ENCODE measurements at places on chromosomes 7 and 10.
A peak's percentile ranks its signal among the peaks of the same experiment; 100 is the strongest.

DNA sequence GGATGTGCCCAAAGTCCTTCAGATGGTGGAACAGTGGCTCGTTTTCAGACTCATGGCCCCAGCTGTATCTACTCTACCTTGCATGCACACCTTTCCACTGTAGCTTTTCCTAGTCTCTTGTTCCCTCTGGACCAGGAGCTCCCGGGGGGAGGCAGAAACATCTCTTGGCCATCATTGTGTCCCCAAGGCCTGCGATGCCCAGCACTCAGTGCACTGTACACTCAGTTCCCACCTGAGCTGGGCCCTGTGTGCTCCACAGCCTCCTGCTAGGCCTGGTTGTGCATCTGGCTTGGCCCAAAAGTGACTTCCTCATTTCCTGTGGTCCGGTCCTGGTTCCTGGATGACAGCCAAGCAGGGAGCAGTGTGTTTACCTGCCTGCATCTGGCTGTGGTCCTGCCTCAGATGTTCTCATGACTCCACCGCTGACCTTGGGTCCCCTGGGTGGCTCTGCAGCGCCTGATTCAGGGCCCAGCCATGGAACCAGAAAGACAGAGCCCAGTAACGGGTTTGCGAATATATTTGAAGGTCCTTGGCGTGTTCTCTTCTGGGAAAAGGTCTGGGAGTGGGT is 9.9 kb upstream of the DOCK1 start:
- DNase-seq, result no peak

DNA sequence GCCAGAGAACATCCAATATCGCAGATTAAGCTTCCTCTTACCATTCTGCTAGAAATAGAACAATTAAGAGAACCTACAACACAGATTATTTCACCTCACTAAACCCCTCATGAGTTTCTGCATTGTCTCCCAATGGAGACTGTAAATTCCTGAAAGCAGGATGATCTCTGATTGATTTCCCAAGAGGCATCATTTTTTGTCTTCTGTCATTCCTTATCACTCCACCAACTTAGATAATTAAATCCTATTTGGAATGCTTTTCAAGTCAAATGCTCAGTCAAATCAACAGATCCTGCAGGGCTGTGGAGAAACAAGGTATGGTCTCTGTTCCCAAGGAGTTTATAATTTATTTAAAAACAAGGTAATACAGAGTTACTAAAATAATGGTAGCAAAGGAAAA is 161.5 kb downstream of the MTERF1 start:
- DNase-seq, result no peak

GRCh38 chr10:106857213-106857612 is 307.3 kb downstream of the SORCS1 start:
- DNase-seq, result no peak

GRCh38 chr10:67657775-67658174 is 38.2 kb downstream of the CTNNA3 start:
- no peak for DNase-seq

DNA sequence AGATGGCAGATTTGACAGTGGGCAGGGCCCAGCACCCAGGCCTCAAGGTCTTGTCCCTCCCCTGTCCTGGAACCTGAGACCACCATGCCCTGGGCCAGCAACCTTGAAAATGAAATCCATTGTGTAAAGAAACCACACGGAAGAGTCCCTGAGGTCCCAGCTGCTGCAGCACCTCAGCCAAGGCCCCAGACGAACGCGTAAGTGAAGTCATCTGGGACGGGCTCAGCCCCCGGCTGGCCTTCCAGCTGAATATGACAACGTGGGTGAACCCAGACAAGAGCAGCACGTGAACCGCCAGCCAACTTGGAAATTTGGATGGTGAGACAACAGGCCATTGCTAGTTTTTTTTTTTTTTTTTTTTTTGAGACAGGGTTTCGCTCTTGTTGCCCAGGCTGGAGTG is 70.3 kb downstream of the CYTH3 start:
- DNase-seq, result no peak

DNA sequence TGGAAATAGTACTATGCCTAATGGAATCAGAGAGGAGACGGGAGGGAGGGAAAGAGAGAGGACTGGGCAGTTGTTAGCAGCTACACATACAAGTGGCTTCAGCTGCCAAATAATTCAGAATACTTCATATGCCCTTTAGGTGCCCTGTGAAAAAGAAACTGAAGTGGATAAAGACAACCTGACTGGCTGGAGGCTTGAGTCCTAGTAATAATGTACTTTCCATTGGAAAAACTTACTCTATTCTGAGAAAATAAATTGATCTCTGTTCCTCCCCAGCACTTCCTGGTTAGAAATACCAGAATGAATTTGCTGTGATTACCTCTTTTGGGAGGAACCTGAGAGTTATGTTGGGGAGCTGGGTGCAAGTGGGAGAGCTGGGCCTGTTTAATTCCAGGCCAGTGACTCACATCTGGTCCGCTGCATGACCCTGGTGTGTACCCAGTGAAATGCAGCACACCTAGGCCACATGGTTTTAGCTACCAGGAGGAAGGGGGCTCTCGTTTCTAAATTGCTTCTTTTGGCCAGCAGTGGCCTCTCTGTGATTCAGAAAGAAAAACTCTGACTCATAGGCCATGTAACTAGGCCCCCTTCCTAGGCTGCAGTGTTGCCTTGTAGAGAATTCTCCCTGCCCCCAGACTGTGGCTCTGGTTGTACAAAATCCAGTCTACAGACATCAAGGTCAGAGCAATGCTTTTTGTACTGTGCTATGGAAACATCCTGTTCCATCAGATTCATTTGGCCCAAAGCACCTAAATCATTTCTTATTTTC is 6.5 kb downstream of the AGFG2 start:
- DNase-seq, result peak; percentile 66

GRCh38 chr7:155804897-155805825 is 7.1 kb downstream of the SHH start:
- peak; percentile 82 for DNase-seq

GRCh38 chr10:59234816-59235429 is 58.5 kb downstream of the PHYHIPL start:
- DNase-seq, result no peak

GRCh38 chr10:105682911-105683310 is 1041.8 kb downstream of the SORCS3 start:
- DNase-seq, result no peak

DNA sequence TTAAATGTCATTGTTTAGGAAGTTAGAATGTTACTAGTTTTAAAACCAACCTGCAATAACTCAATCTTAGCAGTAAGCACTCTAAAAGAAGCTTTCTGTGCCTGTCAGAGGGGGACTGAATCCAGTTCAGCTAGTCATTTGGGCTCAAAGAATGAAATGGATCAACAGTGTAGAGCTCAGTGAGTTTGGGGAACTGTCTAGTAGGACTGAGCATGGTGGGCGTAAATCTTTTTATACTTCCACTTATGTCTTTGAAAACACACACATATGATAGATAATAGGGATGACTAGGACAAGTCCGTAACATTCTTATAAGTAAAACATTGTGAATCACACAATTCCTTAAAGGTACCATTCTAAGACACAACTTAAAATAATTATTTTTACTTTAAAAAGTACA is 11.5 kb downstream of the GSAP start:
- no peak for DNase-seq

GRCh38 chr10:72089618-72090017 is 1.3 kb upstream of the SPOCK2 start:
- DNase-seq, result no peak

DNA sequence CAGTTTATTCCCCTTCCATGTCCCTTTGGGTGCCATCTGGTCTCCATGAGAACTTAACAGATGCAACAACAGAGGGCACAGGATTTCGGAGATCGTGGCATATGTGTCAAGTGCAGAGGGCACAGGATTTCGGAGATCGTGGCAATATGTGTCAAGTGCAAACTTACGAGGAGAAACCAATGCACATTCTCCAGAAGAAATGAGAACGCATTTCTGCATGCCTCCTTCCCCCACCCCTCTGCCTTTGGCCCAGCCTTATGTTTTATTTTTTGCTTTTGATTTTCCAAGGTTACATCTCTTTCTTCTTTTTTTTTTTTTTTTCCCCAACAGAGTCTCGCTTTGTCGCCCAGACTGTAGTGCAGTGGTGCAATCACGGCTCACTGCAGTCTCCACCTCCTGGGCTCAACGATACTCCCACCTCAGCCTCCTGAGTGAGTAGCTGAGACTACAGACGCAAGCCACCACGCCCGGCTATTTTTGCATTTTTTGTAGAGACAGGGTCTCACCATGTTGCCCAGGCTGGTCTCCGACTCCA is 586 bp upstream of the ANKRD26 start:
- peak; percentile 48 for DNase-seq

DNA sequence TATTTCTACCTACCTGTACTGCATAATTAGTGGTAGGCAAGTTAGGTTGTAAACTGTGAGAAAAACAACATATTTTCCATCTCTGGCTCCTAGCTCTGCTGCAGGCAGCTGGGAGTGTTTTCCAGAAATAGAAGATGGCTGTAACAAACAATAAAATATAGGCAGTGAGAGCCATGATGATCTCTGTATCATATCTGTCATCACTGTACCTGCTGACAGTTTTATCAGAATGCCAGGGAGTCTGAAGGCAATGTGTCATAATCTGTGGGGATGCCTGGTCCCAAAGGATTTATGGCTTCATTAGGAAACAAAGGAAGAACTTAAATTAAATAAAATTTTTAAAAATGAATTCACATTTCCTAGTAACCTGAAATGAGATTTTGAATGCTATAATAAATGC is 160.9 kb upstream of the SMIM30 start:
- no peak for DNase-seq

DNA sequence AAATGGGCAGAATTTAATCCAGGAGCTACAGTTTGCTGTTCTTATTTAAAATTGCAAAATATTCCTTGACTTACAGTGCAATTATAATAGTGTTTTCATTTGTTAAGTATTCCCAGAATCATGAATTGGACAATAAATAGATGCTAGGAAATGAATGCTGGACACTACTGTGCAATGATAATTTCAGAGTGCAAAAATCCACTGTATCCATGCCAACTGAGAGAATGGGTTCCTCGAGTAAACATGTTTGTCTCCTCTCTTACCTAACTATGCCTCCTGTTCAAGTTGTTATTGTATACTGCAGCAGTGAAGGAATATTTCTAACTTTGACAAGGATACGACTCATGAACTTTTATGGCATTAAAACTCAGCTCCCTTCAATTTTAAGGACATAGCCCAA is 1396.3 kb downstream of the GATA3 start:
- DNase-seq, result no peak

GRCh38 chr7:726084-726853 is at the start of gene DNAAF5:
Gene DNAAF5, plus strand, starts transcription at chr7:726699. Its CDS starts 22 bp downstream, at chr7:726721.
- peak; percentile 93 for DNase-seq

GRCh38 chr10:94546901-94547185 is 1.3 kb downstream of the HELLS start:
- no peak for DNase-seq

DNA sequence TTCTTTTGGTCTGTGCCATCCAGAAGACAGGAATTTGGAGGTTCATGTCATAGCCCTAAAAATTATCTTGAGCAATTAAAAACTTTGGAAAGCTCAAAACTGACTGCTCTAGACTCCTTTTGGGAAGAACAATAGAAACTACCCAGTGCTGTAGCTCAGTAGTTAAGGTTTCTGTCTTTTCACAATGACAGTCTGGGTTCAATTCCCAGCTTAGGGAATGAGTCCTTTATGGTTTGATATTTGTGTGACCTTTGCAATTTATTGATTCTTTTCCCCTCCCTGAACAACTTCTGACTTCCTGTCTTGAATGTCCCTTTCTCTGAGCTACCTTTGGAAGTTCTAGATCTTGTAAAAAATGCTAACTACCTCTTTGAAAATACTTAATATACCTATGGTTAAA is 603.3 kb upstream of the IGFBP3 start:
- DNase-seq, result no peak

DNA sequence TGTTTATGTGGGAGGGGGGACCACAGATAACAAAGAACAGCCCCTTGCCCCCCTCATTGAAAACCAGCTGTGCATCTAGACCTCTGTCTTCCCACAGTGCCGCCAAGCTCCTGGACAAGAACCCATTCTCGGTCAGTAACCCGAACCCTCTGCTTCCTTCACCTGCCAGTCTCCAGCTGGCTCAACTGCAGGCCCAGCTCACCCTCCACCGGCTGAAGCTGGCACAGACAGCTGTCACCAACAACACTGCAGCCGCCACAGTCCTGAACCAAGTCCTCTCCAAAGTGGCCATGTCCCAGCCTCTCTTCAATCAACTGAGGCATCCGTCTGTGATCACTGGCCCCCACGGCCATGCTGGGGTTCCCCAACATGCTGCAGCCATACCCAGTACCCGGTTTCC is 91.0 kb upstream of the PDCD4 start:
- DNase-seq, result no peak

DNA sequence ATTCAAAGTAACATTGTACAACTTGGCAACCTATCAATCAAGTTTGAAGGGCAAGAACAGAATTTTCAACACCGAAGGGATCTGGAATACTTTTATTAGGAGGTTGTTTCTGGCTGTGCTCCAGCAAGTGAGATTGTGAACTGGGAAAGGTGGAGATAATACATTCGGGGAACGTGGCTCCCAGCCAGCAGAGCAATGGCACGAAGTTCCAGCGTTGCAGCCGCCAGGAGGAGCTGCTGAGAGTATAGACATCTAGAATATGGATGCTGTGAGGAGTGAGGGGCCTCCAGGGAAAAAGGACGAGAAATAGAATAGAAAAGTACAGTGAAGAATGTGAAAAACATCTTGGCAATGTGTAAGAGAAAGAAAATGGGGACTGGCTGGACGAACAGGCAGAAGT is 69.5 kb downstream of the TCERG1L start:
- DNase-seq, result peak; percentile 49

GRCh38 chr7:135768064-135768463 is 19.5 kb upstream of the FAM180A start:
- DNase-seq, result no peak

DNA sequence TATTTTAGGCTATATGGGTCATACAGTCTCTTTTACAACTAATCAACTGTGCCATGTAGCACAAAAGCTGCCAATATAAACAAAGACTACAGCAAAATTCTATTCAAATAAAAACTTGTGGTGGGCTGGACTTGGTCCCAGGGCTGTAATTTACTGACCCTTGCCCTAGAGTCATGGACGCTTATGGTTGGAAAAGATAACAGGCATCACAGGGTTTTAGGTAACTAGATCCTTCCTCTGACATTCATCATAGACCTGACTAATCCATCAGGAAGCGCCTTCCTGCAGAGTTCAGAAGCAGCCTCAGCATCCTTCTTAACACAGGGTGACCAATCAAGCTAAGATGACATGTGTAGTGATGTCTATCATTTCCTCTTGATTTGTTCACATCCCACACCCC is 40.2 kb upstream of the GPAM start:
- no peak for DNase-seq

DNA sequence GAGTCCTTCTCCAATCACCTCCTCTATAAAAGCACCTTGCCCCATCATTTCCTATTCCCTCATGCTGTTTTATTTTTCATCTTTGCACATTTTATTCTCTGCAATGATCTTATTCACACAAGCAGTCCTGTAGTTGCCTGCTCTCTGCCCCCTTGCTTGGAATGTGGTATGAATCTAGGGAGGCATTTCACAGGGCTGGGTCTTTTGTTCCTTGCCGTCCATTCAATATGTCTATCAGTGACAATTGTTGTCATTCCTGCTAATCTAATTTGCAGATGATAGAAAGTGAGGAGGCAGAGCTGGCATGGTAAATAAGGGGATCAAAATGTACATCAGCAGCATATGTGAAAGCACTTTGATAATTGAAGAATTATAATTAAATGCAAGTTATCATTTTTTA is 246.2 kb upstream of the C7orf33 start:
- no peak for DNase-seq

All from kidney (tissue), 22 donors.